Cortex of kidney (tissue), 1 donor: ENCODE measurements at places on chromosomes 6 and 20.

GRCh38 chr6:139091826-139092225 is 43.1 kb upstream of the HECA start:
- no peak for DNase-seq

DNA sequence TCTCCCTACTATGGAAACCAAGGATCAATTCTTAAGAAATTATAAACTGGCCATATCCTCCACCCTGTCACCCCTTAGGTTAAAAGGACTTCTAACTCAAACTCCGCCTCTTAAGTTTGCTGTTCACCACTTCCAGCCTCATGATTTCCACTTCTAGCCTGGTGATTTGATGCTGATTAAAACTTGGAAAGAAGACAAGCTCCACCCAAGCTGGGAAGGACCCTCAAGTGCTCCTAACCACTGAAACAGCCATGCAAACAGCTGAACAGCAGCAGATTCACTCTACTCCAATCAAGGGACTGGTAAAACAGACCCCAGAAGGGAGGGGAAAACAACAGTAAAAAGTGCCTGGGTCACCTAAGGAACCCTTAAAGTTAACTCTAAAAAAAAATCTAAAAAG is 10.3 kb downstream of the LCA5 start:
- DNase-seq, result no peak

DNA sequence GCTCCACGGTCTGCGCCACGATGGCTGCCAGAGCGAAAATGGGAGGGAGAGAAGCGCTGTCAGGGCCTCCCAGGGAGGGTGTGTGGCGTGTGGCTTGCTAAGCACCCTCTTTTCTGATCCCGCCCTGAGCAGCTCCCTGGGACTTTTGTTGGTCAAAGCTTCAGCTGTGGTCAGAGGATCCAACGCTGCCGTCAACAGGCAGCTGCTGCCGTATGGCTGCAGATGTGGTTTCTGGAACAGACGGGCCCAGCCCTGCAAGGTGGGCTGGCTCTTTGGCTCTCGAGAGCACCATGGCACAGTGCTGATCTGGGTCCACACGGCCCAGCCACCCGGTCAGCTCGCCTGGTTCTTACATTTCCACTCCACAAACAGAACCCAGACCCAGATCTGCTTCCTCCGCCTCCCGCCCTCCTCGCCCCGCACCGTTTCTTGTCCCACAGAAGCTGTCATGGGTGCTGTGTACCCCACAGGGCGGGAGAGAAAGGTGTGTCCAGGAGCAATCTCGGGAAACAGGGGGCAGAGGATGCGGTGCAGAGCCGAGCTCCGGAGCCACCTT is 86.0 kb upstream of the BHLHE23 start:
- DNase-seq, result no peak

GRCh38 chr20:32737371-32738223 is 5.7 kb downstream of the COMMD7 start:
- no peak for DNase-seq

DNA sequence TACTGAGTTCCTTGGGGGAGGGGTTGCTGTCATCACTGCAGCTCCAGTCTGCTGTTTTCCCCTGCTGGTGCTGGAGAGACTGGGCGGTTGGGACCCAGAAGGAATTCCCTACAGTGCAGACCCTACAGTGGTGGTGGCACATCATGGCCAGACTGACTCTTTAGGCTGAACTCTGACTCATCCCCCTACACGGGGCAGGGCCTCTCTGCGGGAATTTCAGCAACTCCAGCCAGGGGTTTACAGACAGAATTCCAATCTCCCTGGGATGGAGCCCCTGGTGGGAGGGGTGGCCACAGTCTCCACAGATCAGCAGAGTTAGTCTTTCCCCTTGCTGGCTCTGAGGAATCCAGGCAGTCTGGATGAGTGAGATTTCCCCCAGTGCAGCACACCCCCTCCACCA is 46.9 kb upstream of the MAPK13 start:
- DNase-seq, result no peak

- no peak for DNase-seq
These were observed 183.6 kb downstream of the PRL start for GRCh38 chr6:22113026-22113766.

DNA sequence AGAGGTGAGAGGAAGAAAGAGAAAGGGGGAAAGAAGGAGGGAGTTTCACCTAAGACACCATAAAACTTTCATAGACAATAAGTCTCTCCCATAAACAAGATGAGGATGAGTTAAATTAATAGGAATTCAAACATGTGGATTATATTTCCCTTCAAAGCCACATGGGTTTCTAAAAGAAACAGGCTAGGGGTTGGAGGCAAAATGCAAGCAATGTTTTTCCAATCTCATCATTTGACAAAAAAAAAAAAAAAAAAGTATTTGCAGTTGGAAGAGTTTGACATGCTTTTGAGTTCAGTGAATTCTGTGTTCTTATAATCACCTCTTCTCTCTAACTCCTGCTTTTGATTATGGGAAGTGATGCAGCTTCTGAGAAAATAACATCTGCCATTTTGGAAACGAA is 286.5 kb upstream of the PRND start:
- DNase-seq, result no peak

GRCh38 chr6:74287932-74288331 is 591.9 kb downstream of the CD109 start:
- DNase-seq, result no peak

DNA sequence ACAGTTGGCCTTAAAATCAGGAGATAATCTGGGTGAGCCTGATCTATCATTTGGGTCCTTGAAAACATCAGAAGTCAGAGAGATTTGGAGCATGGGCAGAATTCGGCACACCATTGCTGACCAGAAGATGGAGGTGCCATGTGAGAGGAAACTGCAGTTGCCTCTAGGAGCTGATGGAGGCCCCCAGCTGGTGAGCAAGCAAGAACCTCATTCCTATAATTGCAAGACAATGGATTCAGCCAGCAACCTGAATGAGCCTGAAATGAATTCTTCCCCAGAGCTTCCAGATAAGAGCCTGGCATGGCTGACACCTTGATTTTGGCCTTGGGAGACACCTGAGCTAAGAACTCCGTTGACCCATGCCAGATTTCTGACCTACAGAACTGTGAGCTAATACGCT is 76.3 kb upstream of the FYN start:
- no peak for DNase-seq

DNA sequence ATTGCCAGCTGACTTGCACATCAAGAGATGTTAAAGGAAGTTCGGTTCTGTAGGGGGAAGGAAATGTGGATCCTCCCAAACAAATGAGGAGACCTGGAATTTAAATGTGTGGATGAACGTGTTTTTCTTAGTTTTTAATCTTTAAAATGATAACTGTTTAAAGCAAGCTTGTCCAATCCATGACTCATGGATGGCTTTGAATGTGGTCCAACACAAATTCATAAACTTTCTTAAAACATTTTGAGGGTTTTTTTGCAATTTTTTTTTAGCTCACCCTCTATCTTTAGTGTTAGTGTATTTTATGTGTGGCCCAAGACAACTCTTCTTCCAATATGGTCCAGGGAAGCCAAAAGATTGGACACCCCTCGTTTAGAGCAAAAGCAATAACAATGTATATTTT is 12.6 kb downstream of the TUBB2B start:
- DNase-seq, result no peak

- DNase-seq, result no peak
These were observed 20.5 kb downstream of the PERP start for GRCh38 chr6:138086573-138087196.

DNA sequence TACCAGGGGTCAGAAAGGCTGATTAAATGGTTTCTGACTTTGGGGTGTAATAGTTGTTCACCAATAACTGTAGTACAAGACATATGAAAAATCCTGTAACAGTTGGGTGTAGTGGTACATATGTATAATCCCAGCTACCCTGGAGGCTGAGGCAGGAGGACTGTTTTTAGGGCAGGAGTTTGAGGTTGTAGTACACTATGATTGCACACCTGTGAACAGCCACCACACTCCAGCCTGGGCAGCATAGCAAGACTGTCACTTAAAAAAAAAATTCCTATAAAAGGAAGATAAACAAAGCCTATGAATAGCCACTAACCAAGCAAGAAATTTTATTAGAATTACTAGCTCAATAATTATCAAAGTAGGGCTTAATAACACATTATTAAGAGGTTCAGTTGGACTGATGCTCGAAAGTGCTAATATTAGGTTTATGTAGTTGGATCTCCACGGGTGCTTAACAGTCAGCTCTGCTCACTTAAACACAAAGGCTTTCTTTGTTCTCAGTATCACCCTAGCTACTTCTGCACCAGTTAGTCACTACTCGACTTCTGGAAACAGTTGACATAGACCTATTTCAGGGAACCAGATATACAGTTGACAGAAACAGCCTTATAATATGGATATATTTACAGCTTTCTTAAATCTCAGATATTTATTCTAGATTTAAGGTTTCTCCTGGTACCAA is 113.0 kb downstream of the MTFR2 start:
- DNase-seq, result no peak

GRCh38 chr6:158066136-158066781 is 84.6 kb downstream of the SYNJ2 start:
- DNase-seq, result no peak

DNA sequence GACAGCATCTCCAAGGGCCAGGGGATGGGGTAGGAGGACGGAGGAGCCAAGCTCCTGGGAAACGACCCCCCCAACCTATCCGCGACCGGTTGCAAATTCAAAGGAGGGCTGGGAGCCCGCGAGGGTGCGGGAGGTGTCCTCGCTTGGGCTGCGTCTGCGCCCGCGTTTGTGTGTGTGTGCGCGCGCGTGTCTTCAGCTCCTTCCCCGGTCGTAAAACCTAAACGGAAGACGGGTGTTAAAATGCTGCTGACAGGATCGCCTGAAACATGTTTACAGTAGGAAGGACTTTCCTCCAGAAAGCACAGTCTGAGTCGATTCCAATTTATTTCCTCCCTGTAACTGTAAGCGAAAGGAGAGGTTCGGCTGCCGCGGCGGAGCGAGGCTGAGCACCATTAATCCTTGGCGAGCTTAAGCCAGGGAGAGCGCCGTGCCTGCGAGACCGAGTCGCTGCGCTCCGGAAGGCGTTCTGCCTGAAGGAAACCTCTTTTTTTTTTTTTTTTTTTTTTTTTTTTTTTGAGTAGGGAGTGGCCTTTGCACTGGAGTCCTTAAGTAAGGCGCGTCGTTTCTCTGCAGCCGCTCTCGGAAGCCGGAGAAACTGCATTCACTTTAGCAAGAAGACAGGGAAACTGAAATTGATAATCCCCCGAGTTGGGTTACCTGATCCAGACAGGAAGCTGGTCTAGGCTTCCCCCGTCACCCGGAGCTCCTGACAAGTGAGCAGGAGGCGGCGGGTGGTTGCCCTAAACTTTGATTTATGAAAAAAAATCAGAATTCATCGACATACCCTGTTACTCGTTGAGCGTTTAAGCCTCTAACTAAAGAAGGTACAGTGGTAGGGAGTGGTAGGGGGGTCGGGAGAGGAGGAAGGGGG is 4.8 kb upstream of the SOX4 start:
- DNase-seq, result no peak

DNA sequence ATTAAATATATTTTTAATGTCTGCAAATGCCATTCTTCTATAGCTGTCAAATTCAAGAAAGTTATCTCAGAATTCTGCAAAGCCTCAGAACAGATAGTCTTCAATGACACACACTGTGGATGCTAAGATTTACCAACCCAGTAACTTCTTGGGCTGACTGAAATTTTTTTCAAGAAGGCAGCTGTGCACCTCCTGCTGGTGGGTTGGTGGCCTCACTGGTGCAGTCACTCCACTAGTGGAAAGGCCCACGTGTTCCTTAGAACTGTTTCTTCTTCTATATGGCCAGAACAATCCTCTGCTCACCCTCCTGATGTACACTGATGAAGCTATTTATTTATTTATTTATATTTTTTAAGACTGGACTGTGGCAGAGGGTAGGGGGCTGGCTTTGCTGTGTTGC is 28.1 kb upstream of the MTCL3 start:
- no peak for DNase-seq

- DNase-seq, result no peak
These were observed 1.4 kb downstream of the SAMD5 start for GRCh38 chr6:147509891-147510290.

DNA sequence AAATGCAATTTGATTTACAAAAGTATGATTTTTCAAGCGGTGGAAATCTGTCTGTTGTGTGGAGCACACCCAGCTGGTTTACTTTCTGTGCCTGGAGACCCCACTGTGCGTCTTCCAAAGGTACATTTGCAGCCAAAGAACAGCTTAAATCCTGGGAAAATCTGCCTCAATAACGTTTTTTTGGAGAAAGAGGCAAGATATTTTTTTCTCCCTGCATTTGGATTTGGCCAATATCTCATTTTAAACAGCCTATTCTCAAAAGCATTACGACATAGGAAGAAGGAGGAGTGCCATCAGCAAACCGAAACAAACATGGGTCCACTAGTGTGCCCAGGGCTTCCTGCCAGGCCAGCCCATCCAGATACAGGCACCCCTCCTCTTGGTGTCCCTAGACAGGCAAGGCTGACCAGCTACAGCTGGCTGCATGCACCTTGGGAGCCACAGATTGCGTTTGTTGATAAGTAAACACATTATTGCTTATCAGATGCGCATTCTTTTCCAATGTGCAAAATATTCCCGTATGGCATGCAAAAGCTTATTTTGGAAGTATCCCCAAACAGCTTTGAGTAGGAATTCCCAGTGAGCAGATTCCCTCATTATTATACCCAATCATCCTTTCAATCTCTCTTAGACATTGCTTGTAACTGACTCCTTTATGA is 184.5 kb upstream of the MARCKS start:
- DNase-seq, result no peak

DNA sequence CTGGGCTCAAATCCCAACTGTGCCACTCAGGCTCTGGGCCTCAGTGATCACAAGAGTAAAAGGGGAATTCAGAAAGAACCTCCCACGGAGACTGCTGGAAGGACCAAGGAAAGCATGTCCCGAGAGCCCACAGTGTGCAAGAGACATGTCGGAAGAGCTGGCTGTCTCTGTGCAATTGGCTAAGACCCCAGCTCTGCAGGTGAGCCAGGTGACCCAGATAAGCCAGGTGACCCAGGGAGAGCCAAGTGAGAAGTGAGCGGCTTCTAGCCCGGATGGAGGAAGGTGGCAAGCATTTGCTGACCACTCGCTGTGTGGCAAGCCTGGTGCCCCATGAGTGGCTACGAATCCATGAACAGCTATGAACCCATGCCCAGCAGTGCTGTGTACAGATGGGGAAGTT is 59.1 kb downstream of the RIPOR3 start:
- no peak for DNase-seq

DNA sequence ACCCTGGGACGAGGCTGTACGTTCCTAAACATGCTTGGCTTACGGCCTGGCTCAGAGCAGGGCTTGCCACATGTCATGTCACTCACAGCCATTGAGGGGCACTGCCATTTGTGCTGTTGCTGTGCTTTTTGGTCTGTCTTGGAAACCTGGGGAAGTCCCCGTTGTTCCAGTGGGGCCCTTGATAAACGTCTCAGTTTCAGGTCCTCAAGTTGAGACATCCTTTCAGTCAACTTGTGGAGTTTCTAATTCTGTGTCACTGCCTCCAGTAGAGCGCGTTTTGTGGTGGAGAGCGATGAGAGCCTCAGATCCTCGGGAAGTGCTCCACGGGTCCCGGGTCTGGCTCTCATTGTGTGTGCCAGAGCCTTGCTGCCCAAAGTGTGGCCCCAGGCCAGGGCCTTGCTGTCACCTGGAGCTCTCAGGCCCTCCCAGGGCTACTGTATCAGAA is 43.0 kb upstream of the CCR6 start:
- DNase-seq, result no peak

- DNase-seq, result no peak
These were observed 75.8 kb upstream of the AFDN start for GRCh38 chr6:167750956-167751358.
